ENCODE measurements at places on chromosomes 11 and 22.

- DNase-seq: no peak
Observed at GRCh38 chr11:40281052-40281580, 1178.3 kb downstream of the LRRC4C start.

DNA sequence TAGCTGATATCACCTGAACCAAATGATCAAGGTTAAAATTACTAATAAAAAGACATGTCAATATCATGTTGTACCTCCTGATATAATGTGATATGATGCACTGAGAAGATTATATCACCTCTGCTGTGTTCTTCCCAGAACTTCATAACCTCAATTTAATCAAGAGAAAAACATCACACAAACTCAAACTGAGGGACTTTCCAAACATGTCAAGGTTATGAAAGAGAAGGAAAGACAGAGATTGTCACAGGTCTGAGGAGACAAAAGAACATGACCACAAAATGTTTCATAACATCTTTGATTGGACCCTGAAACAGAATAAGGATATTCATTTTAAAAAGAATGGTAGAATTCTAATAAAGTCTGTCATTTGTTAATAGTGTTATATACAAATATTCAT is 43.0 kb upstream of the CFAP300 start:
- no peak for DNase-seq

DNA sequence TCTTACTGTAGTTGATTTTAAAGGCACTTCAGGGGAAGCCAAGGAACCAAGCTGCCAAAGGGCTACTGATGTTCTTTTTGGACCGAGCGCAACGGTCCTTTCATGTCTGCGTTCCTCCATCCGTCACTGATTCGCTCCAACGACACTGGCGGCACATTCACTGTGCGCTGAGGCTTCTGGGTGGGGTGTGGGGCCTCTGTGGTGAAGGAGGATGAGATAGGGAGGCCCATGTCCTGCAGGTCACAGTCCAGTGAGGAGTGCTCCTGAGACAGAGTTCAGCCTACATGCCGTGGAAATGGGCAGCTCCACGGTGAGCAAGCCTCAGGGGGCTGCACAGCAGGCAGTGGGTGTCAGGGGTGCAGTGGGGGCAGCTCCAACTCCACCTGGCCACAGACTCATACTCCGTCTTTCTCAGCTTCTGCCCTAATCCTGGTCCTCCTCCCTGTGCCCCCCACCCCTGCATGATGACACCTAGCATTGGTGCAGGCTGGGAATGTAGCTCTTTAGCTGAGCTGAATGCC is 87.8 kb upstream of the SHANK2 start:
- DNase-seq: no peak

DNA sequence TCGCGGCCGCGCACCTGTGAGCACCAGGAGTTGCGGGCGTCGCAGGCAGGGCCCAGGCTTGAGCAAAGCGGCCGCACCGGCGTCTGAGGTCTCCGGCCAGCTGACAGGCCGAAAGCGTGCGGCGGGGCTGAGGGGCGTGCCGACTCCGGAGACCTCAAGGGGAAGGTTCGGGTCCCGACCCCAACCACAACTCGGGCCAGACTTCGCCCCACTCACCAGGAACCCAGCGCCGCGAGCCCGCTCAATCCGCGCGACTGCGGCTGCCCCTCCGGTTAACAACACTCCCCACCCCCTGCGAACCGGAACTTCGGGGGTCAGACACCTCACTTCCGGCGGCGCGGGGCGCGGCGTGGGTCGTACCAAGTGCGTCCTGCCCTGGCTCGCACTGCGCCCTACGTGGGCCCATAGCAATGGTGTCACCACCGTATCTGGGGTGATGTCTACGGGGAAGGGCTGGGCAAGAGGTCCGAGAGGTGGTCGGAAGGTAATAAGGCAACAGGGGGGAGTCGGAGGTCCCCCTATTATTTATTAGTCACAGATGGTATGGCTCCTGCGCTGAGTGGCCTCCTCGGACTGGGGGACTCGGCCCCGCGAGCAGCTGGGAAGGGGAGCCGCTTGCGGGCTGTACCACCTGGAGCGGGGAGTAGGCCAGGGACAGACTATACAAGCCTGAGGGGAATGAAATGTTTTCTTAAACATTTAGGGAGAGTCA is at the start of gene SYVN1:
SYVN1 (minus strand) TSS at position 280 of the 712 bp plus-strand sequence. CDS start 918 bp downstream, outside the sequence.
- DNase-seq: peak; percentile 87

- no peak for DNase-seq
Observed at GRCh38 chr11:9740202-9740883, 76.5 kb downstream of the SWAP70 start.

GRCh38 chr11:78050964-78051831 is 12.5 kb upstream of the THRSP start:
- peak; percentile 32 for DNase-seq

DNA sequence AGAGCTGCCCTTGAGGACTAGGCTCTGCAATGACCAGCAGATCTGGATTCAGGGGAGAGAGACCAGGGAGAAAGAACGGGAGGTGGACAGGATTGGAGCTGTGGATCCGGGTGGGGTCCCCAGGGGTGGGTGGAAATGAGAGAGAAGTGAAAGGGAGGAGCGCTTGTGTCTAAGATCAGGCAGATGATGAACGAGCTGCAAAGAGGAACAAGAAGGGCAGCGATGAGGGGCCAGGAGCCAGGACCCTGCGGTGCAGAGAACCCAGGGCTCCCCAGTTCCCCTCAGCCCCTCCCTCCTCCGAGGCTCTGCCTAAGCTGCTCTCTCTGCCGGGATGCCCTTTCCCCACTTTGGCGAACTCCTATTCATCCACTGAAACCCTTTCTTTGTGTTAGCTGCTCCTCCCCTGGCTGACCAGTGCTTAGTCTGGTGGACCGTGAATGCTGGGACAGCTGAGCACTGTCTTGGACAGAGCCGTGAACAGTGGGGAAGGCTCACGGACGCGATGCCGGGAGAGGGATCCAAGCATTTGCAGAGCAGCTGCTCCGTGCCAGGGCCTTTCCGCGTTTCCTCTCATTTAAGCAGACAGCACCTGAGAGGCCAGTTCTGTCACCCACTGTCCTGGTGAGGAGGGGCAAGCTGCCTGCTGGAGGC is 35.9 kb downstream of the SHISAL1 start:
- no peak for DNase-seq

GRCh38 chr22:21857481-21857914 is 9.9 kb downstream of the MAPK1 start:
- no peak for DNase-seq

DNA sequence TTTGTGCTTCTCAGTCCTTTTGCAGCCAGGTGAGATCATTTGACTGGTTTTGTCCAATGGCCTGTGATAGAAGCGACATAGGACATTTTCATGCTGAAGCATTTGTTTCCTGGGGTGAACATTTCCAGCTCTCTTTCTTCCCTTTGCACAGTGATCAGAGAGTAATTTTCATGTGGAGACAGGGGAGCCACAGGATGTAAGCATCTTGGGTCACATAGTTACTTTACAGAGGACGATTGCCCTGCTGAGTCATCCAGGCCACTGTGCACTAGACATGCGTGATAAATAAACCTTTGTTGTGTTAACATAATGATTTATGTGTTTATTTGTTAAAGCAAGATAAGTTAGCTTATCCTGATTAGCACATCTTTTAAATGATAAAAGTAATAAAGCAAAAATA is 263.5 kb upstream of the CCDC179 start:
- peak; percentile 36 for DNase-seq

GRCh38 chr11:75317446-75318122 is 33.9 kb downstream of the ARRB1 start:
- no peak for DNase-seq

- DNase-seq: no peak
Observed at GRCh38 chr11:5507933-5508305, 1.8 kb downstream of the UBQLN3 start.

- no peak for DNase-seq
Observed at GRCh38 chr11:114136686-114137640, 77.5 kb downstream of the ZBTB16 start.

GRCh38 chr11:71470946-71471345 is 17.9 kb downstream of the NADSYN1 start:
- DNase-seq: no peak

DNA sequence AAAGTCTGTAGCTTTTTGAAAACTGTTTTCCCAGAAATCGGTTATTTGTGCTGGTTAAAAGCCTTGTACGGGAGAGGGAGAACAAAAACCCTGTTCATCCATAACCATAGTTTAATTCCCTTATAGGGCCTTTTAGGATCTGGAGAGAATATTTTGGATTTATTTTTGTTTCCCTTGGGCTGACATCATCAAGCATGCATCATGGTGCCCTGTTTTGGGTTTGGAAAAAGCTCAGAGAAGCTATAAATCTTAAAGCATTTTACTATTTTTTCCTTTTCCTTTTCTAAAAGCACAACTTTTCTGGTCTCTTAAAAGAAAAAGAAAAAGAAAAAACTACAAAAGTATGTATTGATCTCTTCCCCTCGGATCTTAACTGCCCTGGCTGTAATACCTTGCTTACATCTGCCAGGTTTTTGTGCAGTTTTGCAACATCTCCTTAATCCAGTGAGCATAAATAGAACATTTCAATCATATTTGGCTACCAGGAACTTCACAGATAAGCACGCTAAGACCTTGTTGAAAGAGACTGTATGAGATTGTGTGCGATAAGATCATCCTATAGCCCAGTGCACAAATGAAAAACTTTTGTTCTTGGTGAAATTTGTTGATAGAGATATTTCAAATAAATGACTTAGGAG is 88.0 kb downstream of the ZBTB16 start:
- no peak for DNase-seq

DNA sequence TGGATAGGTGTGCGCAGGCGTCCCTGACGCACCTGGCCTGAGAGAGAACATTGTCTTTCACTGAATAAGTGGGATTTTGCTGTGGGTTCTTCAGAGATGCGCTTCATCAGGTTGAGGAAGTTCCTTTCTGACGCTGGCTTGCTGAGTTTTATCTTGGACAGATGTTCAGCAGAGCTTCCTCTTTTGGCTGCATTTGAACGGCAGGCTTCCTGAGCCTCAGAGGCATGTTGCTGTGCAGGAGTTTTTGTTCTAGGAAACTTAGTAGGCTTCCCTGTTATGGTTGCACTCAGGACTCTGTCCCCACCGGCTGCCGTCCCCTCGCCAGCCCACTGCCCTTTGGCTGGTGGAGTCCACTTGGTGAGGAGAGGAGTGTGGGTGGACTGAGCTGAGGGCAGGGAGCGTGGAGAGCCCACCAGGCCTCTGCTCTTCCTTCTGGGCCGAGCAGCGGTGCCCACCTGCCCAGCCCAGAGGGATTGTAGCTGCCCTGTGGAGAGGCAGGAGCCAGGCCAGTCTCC is 17.2 kb downstream of the FRMD8 start:
- DNase-seq: no peak

GRCh38 chr11:9091044-9091922 is at the start of gene SCUBE2:
TSS of gene SCUBE2 (minus strand) at chr11:9091599. CDS start at chr11:9091528, 71 bp downstream.
- no peak for DNase-seq

DNA sequence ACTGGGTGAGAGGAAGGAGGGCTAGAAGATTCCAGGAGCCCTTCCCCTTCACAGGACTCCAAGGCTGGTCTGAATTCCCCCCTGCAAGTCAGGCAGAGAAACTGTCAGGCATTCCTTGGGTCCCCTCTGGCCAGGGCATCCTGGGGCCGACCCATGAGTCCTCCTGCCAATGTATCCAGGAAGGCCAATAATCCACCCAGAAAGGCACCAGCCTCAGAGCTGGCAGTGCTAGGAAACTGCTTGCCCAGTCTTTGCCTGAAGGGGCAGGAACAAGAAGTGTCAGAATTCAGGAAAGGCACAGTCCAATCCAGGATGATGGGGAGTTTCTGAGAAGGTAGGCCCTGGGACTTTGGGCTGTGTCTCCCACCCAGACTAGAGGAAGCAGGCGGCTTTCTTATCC is 41.0 kb downstream of the BUD13 start:
- DNase-seq: no peak

DNA sequence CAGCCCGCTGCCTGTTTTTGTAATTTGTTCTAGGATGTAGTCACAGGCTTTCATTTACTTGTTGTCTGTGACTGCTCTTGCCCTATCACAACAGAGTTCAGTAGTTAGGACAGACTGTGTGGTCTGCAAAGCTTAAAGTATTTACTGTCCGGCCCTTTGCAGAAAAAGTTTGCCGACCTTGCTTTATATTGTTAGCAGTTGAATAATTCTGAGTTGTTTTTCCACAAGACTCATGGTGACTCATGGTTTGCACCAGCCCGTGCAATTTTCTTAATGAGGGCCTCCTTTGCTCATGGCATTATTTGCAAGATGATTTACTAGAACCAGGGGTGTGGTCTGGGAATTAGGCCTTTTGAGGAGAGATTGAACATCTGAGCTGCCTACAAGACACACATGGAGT is 110.6 kb downstream of the SCN3B start:
- DNase-seq: peak; percentile 42

- no peak for DNase-seq
Observed at GRCh38 chr11:116179401-116179800, 593.4 kb downstream of the BUD13 start.

- no peak for DNase-seq
Observed at GRCh38 chr11:75275581-75275980, 35.0 kb downstream of the TPBGL start.

DNA sequence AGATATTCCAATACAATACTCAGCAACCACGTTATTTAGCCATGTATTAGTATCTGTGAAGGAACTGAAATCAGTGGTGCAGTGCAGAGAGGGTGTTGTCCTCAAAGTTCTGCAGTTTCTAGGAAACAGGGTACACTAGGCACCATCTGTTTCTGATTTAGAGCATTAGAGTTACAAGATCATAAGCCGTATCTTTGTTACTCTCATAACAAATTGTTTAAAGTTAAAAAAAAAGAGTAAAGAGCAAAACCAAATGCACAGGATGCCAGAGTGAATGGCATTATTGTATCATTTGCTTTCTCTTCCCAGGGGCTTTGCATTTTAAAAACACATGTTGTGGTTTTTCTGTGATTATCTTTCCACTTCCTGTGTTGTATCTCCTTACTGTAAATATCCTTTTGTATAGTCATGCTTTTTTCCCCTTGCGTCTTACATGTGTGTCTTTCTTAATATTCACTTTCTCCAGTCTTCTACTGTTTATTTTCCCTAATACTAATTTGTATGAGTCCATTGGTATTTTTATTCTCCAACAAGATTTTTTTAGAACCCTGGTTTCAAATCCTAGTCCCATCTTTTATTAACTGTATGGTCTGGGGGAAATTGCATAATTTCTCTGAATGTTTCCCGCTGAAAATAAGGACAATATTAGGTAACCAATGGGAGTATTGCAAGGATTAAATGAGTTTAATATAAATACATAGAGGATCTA is 15.2 kb upstream of the NUP160 start:
- peak; percentile 85 for DNase-seq

DNA sequence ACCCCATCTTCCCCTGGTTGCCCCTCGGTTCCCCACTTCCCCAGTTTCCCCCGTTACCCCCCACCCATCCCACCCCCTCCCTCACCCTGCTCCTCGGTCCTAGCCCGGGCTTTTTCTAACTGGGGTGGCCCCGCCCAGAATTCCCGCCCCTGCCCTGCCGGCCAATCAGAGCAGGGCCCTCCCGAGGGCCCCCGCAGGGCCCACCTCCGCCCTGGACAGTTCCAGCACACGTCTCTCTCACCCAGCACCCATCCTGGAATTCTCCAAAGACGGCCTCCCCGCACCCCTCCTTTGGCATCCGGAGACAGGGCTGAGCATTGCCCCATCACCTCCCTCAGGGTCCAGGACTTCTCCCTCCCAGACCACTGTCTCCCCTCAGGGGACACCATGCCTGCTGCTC is at the start of gene H19:
H19 (minus strand) TSS at position 88 of the 400 bp plus-strand sequence.
- no peak for DNase-seq

Data from fibroblast of lung (primary cell).